ENCODE measurements at places on chromosomes 12 and 14.

DNA sequence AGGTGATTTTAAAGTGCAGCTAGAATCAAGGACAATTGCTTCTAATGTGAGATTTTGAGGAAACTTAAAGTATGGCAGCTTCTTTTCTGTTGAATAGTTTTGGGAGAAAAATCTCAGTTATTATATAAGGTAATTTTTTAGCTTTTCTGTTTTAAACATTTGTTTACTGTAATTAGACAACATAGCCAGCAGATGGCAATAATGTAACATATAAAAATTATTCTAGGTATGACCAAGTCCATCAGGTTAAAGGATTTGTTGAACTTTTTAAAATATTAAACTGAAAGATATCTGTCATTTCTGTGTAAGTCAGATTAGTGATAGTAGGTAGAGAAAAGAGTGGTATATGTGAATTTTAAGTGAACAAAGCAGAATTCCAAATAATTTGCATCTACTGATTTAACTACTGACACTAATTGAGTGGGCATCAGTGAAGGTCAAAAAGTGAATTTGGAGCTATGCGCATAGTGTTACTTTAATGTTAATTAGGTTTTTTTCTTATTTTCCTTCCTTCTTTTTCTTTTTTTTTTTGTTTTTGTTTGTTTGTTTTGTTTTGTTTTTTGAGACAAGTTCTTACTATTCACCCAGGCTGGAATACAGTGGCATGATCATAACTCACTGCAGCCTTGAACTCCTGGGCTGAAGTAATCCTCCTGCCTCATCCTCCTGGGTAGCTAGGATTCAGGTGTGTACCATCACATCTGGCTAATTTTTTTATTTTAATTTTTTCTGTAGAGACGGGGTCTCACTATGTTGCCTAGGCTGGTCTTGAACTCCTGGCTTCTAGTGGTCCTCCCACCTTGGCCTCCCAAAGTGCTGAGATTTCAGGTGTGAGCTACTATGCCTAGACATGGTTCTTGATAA lies 18.6 kb downstream of the PRORP start:
- no peak for DNase-seq

GRCh38 chr12:124913474-124914391 lies 717 bp downstream of the UBC start:
- DNase-seq = peak; percentile 92

- no peak for DNase-seq
These were observed 183.0 kb upstream of the FOXN3 start for GRCh38 chr14:89600029-89600428.

DNA sequence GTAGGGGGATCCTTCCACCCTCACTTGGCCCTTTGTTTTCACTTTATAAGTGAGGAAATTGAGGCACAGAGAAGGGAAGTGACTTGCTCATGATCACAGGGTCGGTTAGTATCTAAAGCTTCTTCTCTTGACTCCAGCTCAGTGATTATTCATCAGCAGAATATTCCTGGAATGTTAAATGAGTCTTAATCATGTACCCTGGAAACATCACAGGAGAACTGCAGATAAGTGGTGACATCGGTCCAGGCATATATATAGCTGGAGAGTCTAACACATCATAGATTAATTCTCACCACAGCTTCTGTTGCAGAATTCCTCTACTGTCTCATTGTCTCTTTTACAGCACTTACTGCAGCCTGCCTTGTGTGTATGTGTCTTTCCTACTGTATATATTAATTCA lies 69.9 kb downstream of the PAH start:
- DNase-seq = no peak

- peak; percentile 34 for DNase-seq
These were observed 109.2 kb upstream of the EGLN3 start for GRCh38 chr14:34059925-34060650.

DNA sequence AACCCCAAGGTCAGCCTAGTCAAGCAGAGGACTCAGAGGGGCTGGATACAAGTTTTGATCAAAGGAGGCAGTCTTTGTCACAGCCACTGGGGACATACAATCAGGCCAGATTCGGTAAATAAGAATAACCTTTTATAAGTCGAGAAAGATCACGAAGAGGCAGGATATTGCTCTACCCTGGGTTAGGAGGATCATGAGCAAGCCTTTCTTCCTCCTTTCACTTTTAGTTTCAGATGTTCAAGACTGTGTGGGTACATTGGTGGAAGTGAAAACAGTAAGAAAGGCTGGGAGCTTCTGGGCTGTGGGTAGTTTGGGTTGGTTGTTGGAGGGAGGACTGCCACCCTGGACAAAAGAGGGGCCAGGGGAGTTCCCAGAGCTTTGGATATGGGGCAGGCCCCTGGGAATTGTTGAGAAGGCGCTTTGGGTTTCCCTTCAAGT lies 127.7 kb downstream of the SNAPC1 start:
- no peak for DNase-seq

DNA sequence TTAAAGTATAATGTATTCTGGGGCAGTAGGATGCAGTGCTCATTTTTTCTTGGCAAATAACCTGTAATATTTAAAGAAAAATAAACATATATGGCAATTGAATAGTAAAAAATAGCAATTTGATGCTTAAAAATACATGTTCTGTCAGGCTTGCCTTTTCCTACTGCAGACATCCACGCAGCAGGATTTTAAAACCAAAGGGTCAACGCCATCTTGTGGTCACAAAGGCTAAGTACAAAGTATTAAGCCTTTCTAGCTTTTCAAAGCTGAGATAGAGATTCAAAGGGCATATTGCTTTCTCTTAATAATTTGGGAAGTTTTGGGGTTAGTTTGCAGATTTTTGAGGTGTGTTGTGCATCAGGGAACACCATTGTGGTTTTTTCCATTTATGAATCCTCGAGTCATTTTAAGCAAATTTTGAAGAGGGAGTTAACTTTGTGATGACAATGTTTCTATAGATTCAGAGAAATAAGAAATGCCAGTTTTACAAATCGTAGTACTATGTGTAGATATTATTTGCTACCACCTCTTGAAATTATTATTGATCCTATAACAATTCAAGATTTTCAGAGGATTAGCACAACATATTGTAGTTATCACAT lies 4.7 kb upstream of the CCER1 start:
- no peak for DNase-seq

GRCh38 chr12:1199700-1200099 lies 208.7 kb downstream of the ERC1 start:
- DNase-seq = no peak

DNA sequence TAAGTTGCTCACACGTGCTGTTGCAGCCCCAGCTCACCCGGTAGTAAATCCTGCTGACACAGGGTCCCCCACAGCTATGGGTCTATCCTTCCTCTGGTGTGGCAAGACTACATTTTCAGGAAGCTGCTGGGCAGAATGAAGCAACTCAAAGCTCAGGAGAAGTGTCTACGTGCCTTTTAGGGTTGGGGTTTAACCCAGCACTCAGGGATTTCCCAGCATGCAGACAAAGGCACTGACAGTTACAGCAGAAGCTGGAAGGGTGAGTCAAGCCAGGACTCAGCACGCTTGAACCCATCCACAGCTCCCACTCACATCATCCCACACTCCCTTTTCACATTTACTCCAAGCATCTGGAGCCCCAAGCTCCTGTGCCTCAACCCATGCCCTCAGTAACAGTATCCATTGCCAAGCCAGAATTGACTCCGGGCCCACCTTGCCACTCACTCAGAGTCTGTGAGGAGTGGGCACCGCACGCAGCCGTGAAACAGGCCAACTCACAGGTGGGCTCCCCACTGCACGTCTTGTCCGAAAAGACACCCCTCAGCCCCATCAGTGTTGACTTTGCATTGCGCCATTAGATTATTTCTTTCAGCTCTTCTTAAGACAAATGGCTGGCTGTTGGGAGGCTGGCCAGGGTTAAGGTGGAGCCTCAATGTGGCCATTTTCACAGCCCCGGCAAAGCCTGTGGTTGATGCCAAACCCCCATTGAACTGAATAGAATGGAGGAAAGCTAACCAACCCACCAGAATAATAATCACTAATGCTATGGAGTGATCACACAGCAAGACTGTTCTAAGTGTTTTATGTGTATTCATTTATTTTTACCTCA lies 59.6 kb downstream of the ZFP36L1 start:
- DNase-seq = peak; percentile 34

DNA sequence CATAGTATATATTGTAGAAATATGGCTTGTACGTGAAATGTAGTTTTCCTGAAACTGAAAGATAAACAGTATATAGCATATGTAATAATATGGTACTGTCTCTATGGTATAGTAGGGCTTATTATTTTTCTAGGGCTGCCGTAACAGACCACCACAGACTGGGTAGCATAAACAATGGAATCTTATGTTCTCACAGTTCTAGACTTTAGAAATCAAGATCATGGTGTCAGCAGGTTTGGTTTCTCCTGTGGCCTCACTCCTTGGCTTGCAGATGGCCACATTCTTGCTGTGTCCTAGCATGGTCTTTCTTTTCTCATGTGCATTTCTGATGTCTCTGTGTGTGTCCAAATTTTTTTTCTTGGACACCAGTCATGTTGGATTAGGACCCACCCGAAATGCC lies 155.8 kb downstream of the TMTC2 start:
- no peak for DNase-seq

GRCh38 chr12:114405519-114406271 lies at the start of gene TBX5:
TSS of gene TBX5 (minus strand) at chr12:114406144. CDS start at chr12:114403898, 2,246 bp downstream.
- DNase-seq = no peak

DNA sequence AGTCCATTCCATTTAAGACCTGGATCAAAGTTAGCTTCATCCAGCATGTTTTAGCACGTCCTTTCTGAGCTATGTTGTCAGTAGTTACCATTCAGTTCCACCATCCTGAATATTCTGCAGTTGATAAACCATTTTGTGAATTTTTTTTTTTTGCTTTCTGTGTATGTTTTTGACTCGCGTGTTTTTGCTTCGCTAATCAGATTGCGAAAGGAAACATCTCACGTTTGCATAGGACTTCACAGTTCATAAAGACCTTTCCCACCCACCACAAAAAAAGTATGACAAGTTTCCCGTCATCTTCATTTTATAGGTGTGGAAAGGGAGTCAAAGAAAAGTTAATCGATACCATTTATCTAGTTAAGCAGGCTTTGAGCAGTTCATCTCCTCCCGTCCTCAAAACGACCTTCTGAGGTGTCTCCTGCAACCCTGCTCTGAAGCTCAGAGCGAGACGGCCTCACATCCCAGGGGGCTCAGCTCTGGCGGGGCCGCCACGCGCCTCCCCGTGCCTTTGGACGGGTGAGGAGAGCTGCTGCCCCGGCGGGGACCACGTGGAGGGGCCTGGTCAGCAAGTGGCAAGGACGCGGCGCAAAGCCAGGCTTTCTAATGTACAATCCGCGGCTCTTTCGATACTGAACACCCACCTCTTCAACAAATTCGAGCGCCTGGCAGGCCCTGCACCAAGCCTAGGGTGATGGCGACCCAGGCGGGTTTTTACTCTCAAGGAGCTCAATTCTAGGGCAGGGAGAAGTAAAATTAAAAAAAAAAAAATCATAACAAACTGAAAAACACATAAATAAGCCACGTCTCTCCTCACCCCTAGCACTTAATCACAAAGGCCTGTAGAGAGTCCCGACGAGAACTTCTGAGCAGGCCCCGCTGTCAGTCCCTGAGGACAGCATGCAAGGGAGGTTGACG lies 988 bp upstream of the TMEM263 start:
- DNase-seq = peak; percentile 0

DNA sequence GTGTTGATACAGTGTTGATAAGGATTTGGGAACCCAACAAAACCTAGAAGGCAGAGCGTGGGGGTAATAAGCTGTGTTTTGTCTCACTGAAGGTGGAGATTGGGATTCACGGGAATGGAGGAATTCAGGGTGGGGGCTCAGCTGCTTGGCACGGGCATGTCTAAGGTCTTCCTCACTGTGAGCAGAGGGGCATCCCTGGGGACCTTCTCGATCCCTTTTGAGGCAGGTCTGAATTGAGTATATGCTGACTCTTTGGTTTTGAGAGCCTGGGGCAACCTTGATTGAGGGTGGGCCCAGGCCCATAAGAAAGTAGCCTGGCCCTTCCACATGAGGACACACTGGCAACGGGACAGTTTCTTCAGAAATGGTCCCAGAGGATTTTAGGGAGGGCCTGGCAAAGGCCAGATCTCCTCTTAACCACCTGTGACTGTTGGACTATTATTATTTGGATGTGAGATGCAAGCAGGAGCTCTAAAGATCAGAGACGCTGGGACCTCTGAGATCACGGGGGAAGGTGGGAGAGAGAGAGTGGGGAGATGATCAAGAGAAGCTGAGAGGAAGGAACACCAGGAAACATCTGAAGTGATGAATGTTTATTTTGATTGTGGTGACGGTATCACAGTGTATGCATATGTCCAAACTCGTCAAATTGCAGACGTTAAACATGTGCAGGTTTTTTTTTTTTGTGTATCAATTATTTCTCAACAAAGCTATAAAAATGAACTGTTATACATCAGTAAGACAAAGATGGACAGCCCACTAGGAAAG lies 48.4 kb downstream of the SMIM41 start:
- DNase-seq = no peak

DNA sequence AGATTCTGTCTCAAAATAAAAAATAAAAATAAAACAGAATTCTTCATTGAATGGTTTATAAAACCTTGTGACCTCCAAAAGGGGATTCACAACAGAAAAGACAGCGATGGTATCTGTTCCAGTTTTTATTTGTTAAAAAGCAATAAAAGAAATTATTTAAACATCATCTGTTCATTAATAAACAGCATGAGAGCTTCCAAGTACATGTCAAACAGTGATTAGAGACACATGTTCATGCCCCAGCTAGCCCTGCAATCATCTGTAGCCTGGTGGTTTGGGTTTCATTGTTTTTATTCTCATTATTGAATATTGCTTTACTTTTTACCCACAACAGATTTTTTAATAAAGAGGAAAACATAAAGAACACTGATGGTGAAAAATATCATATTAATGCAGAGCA lies 173.3 kb downstream of the ANO2 start:
- DNase-seq = no peak

GRCh38 chr12:2290516-2291065 lies 237.8 kb downstream of the CACNA1C start:
- no peak for DNase-seq

DNA sequence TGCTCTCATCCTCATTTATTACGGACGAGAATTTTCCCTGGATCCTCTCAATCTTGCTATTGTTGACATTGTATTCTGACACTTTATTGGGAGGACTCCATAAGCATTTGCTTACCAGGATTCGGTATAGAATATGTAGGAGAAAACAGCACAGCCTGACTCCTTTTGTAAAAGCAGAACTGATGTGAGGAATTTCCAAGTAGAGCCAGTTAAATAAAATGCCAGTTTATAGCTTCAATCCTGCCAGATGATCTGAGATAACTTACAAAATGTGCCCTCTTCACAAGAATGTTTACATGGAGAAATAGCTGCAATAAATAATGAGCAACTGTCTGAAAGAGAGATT lies 332.9 kb upstream of the PRICKLE1 start:
- DNase-seq = no peak

- DNase-seq = no peak
These were observed 23.9 kb downstream of the DUSP6 start for GRCh38 chr12:89328151-89329030.

Measured in stimulated activated CD8-positive, alpha-beta memory T cell treated with anti-CD3 and anti-CD28 coated beads, Interleukin-7, amount 100 ng/mL, for 48 hours (primary cell).